Stimulated activated naive CD4-positive, alpha-beta T cell treated with Interleukin-2 at 50 U/mL for 16 hours (primary cell): ENCODE measurements at places on chromosomes 2 and 18.

- DNase-seq = no peak
These were observed 85.9 kb downstream of the UBE2E3 start for GRCh38 chr2:181066333-181066732.

GRCh38 chr2:100267751-100268150 lies 54.5 kb downstream of the LONRF2 start:
- no peak for DNase-seq

DNA sequence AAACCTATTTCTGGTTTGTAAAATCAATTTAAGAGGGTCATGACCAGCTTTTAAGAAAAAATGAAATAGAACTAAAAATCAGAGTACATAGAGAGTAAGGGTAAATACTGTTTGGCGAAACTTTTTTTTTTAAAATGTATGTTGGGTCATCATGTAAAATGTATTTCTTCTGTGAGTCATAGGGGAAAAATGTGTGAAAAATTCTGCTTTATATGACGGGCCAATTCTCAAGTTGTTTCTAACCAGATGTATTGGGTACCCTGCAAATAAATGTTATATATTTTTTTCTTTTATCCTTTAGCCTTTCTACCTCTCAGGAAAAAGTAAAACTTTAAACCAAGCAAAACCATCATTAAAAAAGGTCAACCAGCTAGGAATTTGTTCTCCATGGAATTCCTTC lies 13.9 kb downstream of the AFTPH start:
- no peak for DNase-seq

GRCh38 chr2:77831060-77831459 lies 308.9 kb upstream of the LRRTM4 start:
- DNase-seq = no peak
